Skeletal muscle cell (primary cell): ENCODE measurements at places on chromosomes 13 and 19.

DNA sequence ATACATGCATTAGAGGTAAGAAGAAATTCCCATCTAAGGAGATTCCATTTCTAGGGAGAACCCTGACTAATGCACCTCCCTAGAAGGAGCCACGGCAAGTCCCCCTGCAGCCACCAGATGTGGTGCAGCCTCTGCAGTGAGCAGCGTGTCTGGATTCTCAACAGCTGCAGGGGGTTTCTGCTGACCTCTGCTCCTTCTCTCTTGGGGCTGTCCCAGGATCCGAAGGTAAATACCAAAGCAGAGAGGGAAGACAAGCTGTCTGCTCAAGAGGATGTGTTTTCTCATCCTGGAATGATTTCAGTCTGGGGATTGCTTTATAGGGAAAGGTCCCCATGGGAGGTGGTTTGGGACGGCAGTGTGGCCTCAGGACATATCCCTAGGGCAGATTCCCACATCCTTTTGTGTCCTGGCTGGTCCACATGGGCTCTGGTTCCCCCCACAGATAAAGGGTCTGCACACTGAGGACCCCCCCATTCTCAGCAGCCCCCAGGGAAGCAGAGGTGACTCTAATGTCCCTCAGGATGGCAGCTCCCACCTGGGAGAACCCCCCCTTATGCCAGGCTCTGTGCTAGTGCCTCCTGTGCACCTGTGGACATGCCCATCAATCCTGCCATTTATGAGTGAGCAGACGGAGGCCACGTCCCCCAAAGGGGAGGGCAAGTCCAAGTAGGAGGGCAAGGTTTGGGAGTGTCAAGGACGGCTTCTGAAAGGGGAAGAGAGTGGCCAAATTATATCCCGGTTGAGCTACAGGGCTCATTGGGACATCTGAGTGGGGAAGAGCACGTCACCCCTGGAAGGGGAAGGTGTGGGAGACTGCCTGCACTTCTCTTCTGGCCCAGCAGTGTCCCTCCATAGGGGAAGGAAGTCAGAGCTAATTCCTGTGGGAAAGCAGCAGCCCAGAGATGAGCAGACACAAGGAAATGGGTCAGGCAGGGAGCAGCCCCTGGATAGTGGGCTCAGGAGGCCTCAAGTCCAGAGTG lies 10.2 kb upstream of the OR10H5 start:
- DNase-seq = no peak

GRCh38 chr13:75368167-75368566 lies 113.8 kb downstream of the TBC1D4 start:
- peak; percentile 94 for DNase-seq

GRCh38 chr19:47414469-47414868 lies 4.9 kb downstream of the MEIS3 start:
- no peak for DNase-seq

DNA sequence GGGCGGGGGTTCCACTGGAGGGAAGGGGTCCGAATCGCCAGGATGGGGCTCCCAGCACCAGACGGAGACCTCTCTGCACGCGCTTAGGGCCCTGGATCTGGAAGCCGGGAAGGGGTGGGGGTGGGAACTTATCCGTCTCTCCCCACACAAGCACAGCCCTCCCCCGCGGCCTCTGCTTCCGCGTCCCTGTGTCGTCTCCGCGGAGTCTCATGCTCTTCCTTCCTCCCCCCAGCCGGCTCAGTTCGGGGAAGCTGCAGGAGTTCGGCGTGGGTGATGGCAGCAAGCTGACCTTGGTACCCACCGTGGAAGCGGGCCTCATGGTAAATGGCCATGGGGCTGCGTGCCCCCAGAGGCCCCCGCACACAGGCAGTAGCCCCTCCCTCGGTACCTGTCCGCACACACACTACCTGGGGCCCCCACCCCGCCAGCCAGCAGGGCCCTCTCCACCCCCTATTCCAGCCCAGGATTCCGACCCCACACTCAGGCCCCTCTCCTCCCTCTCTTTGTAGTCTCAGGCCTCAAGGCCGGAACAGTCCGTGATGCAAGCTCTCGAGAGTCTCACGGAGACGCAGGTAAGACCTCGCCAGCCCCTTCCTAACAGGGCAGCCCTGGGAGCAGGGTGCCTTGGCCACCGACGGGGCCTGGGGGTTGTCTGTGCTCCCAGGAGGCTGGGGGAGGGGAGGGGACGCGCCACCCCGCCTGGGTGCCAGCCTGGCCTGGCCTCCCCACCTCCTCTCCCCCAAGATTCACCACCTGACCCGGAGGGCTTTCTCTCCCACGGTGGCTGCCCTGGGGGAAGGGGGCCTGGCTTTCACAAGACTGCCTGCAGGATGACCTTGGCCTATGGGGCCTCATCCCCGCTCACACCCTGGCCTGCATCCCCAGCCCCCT lies 3.2 kb downstream of the MIDN start:
- DNase-seq = no peak

DNA sequence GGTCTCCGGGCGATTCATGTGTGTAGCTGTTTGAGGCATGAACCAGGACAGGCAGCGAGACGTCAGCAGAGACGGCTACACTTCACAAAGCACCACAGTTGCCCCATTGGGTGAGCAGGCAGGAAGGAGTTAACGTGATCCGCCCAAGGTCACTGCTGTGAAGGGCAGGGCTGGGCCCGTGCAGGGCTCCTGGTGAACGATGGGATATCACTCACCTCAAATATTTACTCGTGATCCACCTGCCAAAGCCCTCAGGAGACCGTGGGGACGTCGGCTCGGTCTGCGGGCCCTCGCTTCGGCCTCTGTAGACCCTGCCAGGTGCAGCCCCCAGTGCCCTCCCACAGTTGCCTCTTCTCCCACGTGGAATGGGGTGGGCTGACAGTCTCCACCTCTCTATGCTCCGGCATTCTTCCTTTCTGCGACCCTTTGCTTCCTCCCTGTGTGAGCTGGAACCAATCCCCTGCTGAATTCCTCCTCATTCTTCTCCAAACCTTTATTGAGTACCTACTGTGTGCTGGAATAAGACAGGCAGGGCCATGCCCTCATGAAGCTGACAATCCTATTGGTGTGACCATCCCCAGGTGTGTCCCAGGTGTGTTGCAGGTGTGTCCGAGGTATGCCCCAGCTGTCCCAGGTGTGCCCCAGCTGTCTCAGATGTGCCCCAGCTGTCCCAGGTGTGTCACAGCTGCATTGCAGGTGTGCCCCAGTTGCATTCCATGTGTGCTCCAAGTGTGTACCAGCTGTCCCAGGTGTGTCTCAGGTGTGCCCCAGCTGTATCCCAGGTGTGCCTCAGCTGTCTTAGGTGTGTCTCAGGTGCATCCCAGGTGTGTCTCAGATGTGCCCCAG lies 2.0 kb upstream of the GRK1 start:
- no peak for DNase-seq

DNA sequence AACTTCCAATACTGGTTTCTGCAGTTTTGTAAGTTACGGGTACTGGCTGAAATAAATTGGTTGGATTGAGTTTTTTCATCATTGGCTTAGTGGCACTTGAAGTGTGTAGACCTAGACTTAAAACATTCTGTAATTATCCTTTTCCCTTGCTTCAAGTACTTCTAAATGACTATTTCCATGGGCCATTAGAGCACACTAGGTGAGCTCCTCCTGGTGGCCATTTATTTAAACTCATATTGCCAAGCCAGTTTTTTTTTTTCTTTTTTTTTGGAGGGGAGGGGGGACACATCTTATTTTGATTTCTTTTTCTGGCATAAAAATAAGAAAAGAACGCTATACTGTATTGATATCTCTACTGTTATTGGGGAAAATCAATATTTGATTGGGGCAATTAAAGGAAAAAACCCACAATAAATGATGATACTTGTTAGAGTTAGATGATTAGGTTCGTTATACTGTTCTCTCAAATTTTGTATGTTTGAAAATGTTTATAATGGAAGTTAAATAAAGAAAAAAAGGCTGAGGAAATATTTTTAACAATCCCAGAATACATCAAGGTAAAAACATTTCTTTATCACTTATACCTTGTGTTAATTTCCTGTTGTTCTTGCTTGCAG lies 82.9 kb downstream of the PDS5B start:
- DNase-seq = no peak

- no peak for DNase-seq
These were observed 32.8 kb downstream of the ATP11A start for GRCh38 chr13:112722433-112723263.

- no peak for DNase-seq
These were observed 31.2 kb downstream of the DLEU7 start for GRCh38 chr13:50812242-50812641.

- DNase-seq = no peak
These were observed 48.9 kb downstream of the ZNRF4 start for GRCh38 chr19:5504114-5504513.
